ENCODE measurements at places on chromosomes 12 and 14. TPM values are rescaled to one million over a fixed set of nuclear protein-coding genes. Genes with fewer than 3 reads are reported as not detected.

The NEUROD4 gene
- not detected for total RNA-seq

The TMEM229B gene
- 2.2 TPM for total RNA-seq

The GALNT16 gene
- total RNA-seq = 0.07 TPM

The PCNX4 gene
- total RNA-seq = 14.8 TPM

The ALX1 gene
- not detected for total RNA-seq

The GPD1 gene
- total RNA-seq = 0.14 TPM

The CACNA1C gene
- not detected for total RNA-seq

The BCL11B gene
- total RNA-seq = 10.1 TPM

The FSCB gene
- total RNA-seq = not detected

The ELK3 gene
- 20.2 TPM for total RNA-seq

The KCNH3 gene
- 0.07 TPM for total RNA-seq

The DLK1 gene
- not detected for total RNA-seq

The HCAR2 gene
- total RNA-seq = 3.9 TPM

The CAPS2 gene
- 1.7 TPM for total RNA-seq

The GPR132 gene
- total RNA-seq = 0.14 TPM

The HCFC2 gene
- total RNA-seq = 6.4 TPM

The NUP37 gene
- 39.7 TPM for total RNA-seq

The JPH4 gene
- not detected for total RNA-seq

The OR4K17 gene
- total RNA-seq = not detected

The KLRC3 gene
- total RNA-seq = 0.99 TPM

The FITM1 gene
- not detected for total RNA-seq

The TBC1D30 gene
- total RNA-seq = 3.9 TPM

The GUCY2C gene
- not detected for total RNA-seq

The GPR65 gene
- total RNA-seq = not detected

The TSPAN8 gene
- not detected for total RNA-seq

The PSMB5 gene
- total RNA-seq = 344 TPM

The ACOT6 gene
- total RNA-seq = 0.28 TPM

The CHD8 gene
- 34.5 TPM for total RNA-seq

The PRH2 gene
- total RNA-seq = not detected

The SFSWAP gene
- total RNA-seq = 18.1 TPM

The GLT1D1 gene
- not detected for total RNA-seq

The NTS gene
- total RNA-seq = not detected

The LBHD2 gene
- total RNA-seq = not detected

The NR4A1 gene
- total RNA-seq = 1.9 TPM

The PHETA1 gene
- total RNA-seq = 8.9 TPM

The SLC17A8 gene
- total RNA-seq = not detected

The SYNE2 gene
- total RNA-seq = 58.4 TPM

The TEAD4 gene
- 19.9 TPM for total RNA-seq

The DLGAP5 gene
- 23.9 TPM for total RNA-seq

The SLC6A15 gene
- 13.4 TPM for total RNA-seq

The TEX52 gene
- total RNA-seq = not detected

The CCDC175 gene
- total RNA-seq = not detected

The IL23A gene
- not detected for total RNA-seq

The ADAM21 gene
- 1.2 TPM for total RNA-seq
